ENCODE measurements at places on chromosomes 2 and 18. TPM values are rescaled to one million over a fixed set of nuclear protein-coding genes. Genes with fewer than 3 reads are reported as not detected.

DNA sequence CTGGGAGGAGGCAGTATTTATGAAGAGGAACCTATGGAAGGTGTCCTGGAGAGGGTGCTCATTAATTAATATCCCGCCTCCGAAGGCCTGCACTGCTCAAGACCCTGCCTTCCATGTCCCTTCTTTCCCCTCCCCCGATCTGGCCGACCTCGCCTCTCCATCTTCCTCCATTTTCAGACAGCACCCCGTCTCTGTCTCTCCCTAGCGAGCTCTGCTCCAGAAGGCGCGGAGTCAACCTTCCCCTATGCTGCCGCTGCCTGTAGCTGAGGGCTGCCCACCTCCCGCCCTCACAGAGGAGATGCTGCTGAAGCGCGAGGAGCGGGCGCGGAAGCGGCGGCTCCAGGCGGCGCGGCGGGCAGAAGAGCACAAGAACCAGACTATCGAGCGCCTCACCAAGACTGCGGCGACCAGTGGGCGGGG is 1.1 kb upstream of the WBP1 start:
- no peak for DNase-seq

GRCh38 chr18:71529703-71530303 is 1014.3 kb downstream of the CBLN2 start:
- no peak for DNase-seq

CCDC93 gene
- 50.9 TPM for total RNA-seq

HOXD1 gene
- total RNA-seq = not detected

DNA sequence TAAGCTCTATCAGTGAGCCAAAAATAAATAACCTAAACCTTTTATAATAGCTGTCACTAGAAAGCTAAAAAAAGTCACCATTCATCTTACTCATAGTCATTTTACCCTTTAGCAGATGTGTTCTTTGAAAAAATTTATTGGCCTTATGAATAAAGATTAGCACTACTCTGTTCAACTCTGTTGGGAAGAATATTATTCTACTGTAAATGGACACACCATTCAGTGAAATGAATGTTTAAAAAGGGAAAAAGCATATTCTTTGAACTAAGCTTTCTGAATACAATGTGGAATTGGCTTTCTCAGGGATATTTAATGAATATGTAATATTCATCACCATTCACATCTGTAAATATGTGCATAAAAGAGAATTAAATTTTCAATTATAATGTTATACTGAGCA is 422.0 kb downstream of the CBLN2 start:
- DNase-seq = no peak

CFAP221 gene
- not detected for total RNA-seq

DNA sequence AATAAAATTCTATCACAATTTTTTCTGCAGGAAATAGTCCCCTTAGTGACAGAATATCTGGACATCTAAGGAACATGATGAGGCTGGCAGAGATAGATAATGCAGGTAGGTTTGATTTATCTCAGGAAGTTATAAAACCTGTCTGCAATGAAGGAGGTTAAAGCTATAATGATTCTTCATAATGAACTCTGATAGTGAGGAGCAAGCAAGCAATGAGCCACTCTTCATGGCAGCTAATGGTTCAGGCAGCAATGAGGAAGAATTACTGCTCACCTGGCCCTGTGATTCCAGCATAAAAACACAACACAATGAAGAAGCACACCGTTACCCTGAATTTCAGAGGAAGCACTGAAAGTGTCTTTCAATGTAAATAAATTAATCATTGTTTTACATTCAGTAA is 599.6 kb upstream of the PKDCC start:
- no peak for DNase-seq
